ENCODE measurements at places on chromosomes 16 and 17.

DNA sequence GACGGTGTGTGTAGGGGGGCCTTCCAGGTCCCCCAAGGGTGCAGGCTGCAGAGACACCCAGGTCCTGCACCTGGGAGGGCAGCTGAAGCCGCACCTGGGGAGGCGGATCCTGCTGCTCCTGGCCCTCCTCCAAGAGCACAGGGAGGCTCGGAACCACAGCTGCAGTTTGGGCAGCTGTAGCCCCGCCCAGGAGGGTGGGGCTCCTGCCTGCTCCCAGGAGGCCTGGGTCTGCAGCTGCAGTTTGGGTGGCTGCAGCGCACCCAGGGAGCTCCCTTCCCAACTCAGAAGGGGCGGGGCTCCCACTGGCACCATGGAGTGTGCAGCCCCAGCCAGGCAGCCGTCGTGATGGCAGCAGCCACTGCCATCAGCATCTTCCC is 69.4 kb upstream of the NKD1 start:
- no peak for DNase-seq

- no peak for DNase-seq
These were observed 97.5 kb upstream of the ASIC2 start for GRCh38 chr17:33390479-33391176.

- peak; percentile 83 for DNase-seq
These were observed at the start of gene VPS25 for GRCh38 chr17:42773290-42774035. Gene VPS25, plus strand, starts transcription at chr17:42773449. Its CDS starts 27 bp downstream, at chr17:42773476.

DNA sequence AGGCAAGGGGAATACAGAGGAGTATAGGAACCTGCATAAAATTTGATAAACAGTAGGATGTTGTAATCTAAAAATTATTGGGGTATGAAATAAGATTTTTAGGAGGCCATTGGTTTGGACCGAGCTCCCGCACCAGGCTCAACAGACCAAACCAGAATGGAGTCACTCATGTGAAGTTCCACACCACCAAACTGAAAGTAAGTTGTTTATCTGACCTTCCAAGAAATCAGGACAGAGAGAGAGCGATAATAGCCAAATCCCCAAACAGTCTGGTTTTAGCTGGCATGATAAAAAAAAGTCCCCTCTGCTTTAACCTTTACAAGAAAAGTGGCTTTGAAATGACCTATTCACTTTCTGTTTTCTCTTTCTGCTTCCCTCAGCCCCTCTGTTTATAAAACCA is 45.7 kb upstream of the SIAH1 start:
- no peak for DNase-seq

DNA sequence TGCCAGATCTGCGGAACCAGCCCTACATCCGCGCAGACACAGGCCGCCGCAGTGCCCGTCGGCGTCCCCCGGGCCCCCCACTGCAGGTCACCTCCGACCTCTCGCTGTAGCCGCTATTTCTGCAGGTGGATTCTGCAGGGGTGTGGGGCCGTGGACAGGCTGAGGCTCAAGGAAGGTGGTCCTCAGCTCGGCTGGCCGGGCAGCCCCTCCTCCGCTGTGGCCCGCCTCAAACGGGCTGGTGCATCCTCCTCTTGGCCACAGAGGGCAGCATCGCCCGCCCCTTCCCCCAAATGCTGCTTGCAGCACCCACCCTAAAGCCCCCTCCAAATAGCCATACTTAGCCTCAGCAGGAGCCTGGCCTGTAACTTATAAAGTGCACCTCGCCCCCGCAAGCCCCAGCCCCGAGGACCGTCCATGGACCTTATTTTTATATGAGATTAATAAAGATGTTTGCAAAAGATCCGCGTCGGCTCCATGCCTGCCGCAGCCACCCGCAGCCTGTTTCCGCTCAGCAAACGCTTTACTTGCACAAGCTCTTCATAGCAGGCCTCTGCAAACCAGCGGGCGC is 14.9 kb downstream of the SPATA32 start:
- no peak for DNase-seq

- DNase-seq = peak; percentile 96
These were observed 570 bp upstream of the CFDP1 start for GRCh38 chr16:75433732-75434413.

- DNase-seq = no peak
These were observed 1.3 kb downstream of the TUBB3 start for GRCh38 chr16:89924297-89924924.

- no peak for DNase-seq
These were observed 16.0 kb downstream of the ST6GALNAC1 start for GRCh38 chr17:76627510-76627909.

GRCh38 chr17:63173450-63173849 is 207.4 kb downstream of the TANC2 start:
- no peak for DNase-seq

DNA sequence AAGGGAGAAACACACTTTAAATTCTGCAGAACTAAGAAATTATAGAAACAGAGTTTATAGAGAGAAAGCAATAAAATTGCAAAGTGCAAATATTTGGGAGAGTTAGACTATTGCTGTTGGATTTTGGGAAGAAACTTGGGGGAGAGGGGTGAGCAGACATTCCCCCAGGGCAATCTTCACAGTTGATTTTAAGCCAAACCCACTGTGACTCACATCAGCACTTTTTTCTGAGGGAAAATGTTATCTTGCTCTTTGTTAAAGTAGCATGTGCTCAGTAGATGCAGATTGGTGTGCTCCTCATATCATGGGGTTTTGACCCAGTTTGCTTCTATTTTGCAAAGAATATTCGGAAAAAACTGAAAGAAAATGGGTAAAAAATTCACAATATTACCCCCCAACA is 367.6 kb downstream of the CDH11 start:
- DNase-seq = no peak

DNA sequence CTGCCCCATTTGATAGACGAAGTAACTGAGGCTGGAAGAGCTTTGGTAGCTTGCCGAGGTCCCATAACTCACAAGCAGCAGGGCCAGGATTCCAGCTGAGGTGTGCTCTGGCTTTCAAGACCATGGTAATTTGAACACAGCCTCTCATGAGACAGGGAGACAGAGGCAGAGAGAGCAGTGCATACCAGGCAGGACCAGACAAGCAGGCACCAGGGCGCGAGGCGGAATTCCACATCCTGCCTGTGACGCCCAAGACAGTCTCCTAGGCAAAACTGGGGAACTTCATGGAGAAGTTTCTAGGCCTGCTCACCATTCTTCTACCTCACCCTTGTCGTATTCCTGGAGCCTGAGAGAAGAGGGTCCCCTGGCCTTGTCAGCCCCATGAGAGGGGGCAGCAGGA is 19.2 kb downstream of the SDK2 start:
- no peak for DNase-seq

GRCh38 chr16:75630052-75630451 is 7.0 kb upstream of the ADAT1 start:
- no peak for DNase-seq

GRCh38 chr17:2068519-2069051 is 13.7 kb downstream of the HIC1 start:
- DNase-seq = no peak

GRCh38 chr16:62585041-62585545 is 548.9 kb upstream of the CDH8 start:
- no peak for DNase-seq

- no peak for DNase-seq
These were observed 79.8 kb downstream of the BCAS3 start for GRCh38 chr17:60757437-60757836.
